ENCODE measurements at places on chromosomes 7 and 10. TPM values are rescaled to one million over a fixed set of nuclear protein-coding genes. Genes with fewer than 3 reads are reported as not detected.

JAZF1 gene
- 38.4 TPM for total RNA-seq

PCDH15 gene
- not detected for total RNA-seq

SRGN gene
- 112 TPM for total RNA-seq

SOSTDC1 gene
- not detected for total RNA-seq

SLC13A1 gene
- total RNA-seq, result not detected

ADAMTS14 gene
- 1.6 TPM for total RNA-seq

SFRP4 gene
- 0.43 TPM for total RNA-seq

CYP3A5 gene
- total RNA-seq, result under 0.01 TPM

COL28A1 gene
- under 0.01 TPM for total RNA-seq

EBLN1 gene
- total RNA-seq, result not detected

TET1 gene
- total RNA-seq, result 8.4 TPM

HABP2 gene
- not detected for total RNA-seq

HTR5A gene
- total RNA-seq, result not detected

STRIP2 gene
- total RNA-seq, result 2.9 TPM

FANK1 gene
- total RNA-seq, result 2.9 TPM

SKIDA1 gene
- 0.32 TPM for total RNA-seq

ANXA11 gene
- 85.0 TPM for total RNA-seq

NRP1 gene
- total RNA-seq, result 222 TPM

AZGP1 gene
- total RNA-seq, result not detected

RSPH10B gene
- not detected for total RNA-seq

ZNF804B gene
- total RNA-seq, result under 0.01 TPM

ADAM12 gene
- 22.5 TPM for total RNA-seq

USP6NL gene
- total RNA-seq, result 10.6 TPM

C10orf67 gene
- under 0.01 TPM for total RNA-seq

PTPN20 gene
- total RNA-seq, result under 0.01 TPM

SPDYE2B gene
- total RNA-seq, result not detected

CDC14C gene
- under 0.01 TPM for total RNA-seq

UCMA gene
- not detected for total RNA-seq

USP54 gene
- total RNA-seq, result 13.5 TPM

ANKRD61 gene
- total RNA-seq, result not detected

ZNF789 gene
- 11.7 TPM for total RNA-seq

CLDN12 gene
- 28.3 TPM for total RNA-seq

CUZD1 gene
- total RNA-seq, result 0.32 TPM

RAB18 gene
- 61.7 TPM for total RNA-seq

GDF10 gene
- not detected for total RNA-seq

CPA4 gene
- total RNA-seq, result 90.2 TPM

PROSER2 gene
- 3.9 TPM for total RNA-seq

MMP21 gene
- not detected for total RNA-seq
